Mammary epithelial cell (primary cell): ENCODE measurements at places on chromosomes 5 and 9. TPM values are rescaled to one million over a fixed set of nuclear protein-coding genes. Genes with fewer than 3 reads are reported as not detected.

PKN3 gene
- 0.33 TPM for total RNA-seq

HBEGF gene
- 116 and 148 TPM in 2 replicates for total RNA-seq

CAMLG gene
- total RNA-seq, result 25.0 TPM

RFK gene
- total RNA-seq, result 18.2 and 32.3 TPM in 2 replicates

TNFSF15 gene
- total RNA-seq, result 1.3 TPM

ARID3C gene
- total RNA-seq, result 0.17 TPM

ANGPTL2 gene
- 1.5 TPM for total RNA-seq

PLAC8L1 gene
- not detected for total RNA-seq

NUP188 gene
- total RNA-seq, result 51.0 TPM

PCAT7 gene
- not detected in 2 replicates for total RNA-seq

GTF3C5 gene
- total RNA-seq, result 28.5 TPM

MEGF10 gene
- 0.40 TPM in 1 of 2 replicates, not detected in the other for total RNA-seq

C9orf50 gene
- not detected for total RNA-seq

GKAP1 gene
- 0.66 and 1.3 TPM in 2 replicates for total RNA-seq

SPINK4 gene
- total RNA-seq, result not detected

CCNI2 gene
- not detected for total RNA-seq

PRSS3 gene
- total RNA-seq, result 1.0 TPM

DDX4 gene
- total RNA-seq, result not detected in 2 replicates

GCNT4 gene
- total RNA-seq, result 9.7 TPM

F2RL1 gene
- total RNA-seq, result 93.5 TPM

ARPC5L gene
- 68.9 and 79.8 TPM in 2 replicates for total RNA-seq

PHF2 gene
- 12.5 and 13.6 TPM in 2 replicates for total RNA-seq

CLIC3 gene
- 2.9 and 9.5 TPM in 2 replicates for total RNA-seq

PRDM9 gene
- not detected for total RNA-seq

WNT8A gene
- total RNA-seq, result not detected

AGXT2 gene
- not detected in 2 replicates for total RNA-seq
